Activated T-helper 1 cell treated with Interleukin-2 at 50 U/mL for 16 hours (primary cell): ENCODE measurements at places on chromosomes 4 and X.

GRCh38 chrX:69036674-69037573 lies 128.3 kb downstream of the PJA1 start:
- DNase-seq, result no peak

DNA sequence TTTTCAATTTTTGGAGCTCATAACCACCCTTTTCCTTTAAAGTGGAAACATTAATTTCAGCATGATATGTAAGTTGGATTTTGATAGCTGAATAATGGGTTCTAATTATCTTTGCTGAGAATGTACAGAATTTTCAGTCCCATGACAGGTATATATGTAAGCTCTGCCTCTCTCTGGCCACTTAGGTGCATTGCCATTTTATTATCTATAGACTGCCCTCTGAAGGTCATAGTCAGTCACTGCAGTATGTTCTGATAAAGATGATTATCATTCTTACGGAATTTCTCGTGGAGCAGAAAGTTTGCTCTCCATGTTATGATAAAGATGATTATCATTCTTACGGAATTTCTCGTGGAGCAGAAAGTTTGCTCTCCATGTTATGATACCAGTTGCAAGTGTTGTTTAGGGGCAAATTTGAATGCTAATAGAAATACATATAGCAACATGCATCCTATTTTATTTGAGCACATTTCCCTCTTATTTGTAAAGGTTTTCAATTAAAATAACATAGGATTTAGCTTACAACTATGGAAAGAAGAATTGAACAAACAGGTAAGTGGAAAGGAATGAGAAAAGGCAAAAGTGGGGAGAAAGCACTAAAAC lies 10.4 kb downstream of the AFP start:
- no peak for DNase-seq

GRCh38 chr4:127311371-127311770 lies 321.4 kb upstream of the INTU start:
- no peak for DNase-seq

- DNase-seq, result no peak
Observed at GRCh38 chr4:77235289-77235854, 78.4 kb downstream of the CCNG2 start.

DNA sequence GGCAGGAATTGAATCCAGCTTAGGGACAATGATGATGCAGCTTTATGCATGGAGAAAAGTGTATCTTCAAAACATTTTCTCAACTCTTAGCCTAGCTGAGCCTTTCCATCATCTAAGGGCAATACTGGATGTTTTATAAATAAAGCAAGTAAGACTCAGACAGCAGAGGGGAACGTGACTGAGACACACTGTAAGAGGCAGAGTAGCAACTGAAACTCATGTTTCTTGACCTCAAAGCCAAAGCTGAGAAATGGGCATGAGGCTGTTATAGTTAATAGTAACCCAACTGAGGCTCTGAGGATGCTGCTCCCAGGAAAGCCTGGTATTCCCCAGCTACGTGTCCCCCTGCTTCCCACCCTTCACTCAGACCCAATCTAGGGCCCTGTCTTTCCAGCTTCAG lies 44.6 kb downstream of the ARHGEF9 start:
- no peak for DNase-seq

GRCh38 chr4:67499799-67500198 lies 45.5 kb downstream of the CENPC start:
- no peak for DNase-seq

DNA sequence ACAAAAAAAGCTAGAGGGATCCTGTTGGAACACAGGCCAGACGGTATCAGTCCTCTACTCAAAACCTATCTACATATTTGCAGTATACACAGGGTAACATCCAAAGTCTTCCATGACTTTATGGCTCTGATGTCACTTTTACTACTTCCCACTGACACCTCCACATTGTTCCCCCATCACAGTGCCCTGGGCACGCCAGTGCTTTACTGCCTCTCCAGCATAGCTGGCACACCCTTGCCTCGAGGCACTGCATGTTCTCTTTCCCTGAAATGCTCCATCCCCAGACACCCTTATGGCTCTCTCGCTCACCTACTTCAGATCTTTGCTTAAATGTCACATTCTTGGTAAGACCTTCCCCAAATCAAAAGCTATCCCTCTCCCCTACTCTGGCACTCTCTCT lies 6.3 kb upstream of the ATP10D start:
- DNase-seq, result no peak

DNA sequence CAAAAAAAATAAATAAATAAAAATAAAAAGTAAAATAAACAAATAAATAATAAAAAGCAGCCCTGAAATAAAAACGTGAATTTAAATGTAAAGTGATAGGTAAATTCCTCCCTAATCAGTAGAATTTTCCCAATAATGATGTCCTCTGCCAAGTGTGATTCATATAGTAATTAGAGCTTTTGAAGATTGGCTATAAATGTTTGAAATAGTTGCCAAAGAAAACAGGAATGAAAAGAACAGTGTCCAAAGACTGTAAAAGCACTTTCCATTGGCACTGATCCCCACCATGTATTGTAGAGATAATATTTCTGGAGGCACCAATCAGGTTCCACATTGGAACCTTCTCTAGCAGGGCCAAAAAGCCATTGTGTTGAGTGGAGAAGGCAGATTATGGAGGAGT lies 25.9 kb upstream of the SMARCAD1 start:
- DNase-seq, result no peak

DNA sequence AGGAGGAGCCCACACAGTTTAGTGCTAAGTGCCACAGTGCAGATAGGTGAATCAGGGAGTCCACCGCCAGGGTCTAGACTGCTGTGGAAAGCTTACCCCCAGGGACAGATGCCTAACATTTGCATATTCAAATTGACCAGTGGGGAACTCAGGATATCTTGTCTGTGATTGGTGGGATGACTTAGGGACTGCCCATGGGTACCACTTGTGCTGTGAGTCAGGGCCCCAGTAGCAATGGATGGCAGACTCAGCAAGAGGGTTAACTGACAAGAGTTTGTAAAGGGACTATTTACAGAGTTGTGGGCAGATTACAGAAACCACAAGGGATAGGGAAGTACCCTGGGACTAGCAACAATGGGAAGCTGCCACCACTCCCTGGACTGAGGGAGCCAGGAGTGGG lies 282.1 kb downstream of the BCOR start:
- DNase-seq, result no peak

- no peak for DNase-seq
Observed at GRCh38 chr4:168743601-168744000, 246.7 kb downstream of the PALLD start.

DNA sequence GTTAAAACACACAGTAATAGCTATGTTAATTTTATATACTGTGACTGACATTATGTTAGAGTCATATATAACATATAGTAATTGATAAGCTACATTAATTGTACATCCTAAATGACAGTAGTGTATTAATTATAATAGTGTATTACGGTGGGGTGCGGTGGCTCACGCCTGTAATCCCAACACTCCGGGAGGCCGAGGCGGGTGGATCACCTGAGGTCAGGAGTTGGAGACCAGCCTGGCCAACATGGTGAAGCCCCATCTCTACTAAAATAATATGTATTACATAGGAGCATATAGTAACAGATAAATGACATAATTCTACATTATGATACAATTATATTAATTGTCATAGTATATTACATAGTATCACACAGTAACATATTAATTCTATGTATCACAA lies 12.2 kb downstream of the ASMTL start:
- DNase-seq, result no peak

DNA sequence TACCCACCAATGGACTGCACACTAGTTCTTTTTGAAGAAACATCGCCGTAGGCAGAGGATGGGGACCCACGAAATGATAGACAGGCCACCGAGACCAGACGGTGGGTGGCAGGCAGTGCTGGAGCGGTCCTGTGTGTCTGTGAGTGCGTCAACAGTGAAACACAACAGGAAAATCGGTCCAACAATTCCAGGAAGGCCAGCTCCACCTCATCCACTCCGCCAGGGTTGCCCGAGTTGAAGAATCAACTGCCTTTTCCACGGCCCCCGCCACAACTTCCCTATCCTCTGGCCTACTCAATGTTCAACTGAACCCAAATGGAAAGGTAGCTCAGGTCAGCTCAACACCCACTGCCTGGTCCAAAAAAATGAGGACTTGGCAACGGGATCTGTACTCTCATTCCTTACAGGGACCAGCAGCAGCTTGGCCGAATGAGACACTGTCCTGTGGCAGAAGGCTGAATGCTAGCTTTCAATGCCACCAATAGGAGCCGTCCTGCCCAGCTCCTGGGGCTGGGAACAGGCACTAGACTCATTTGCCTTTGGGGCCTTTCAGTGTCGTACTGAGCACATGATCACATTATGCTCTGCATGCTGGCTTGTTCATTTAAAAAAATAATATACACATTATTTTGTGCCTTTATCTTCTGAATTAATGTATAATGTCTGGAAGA lies 43.5 kb downstream of the MID1 start:
- DNase-seq, result no peak

DNA sequence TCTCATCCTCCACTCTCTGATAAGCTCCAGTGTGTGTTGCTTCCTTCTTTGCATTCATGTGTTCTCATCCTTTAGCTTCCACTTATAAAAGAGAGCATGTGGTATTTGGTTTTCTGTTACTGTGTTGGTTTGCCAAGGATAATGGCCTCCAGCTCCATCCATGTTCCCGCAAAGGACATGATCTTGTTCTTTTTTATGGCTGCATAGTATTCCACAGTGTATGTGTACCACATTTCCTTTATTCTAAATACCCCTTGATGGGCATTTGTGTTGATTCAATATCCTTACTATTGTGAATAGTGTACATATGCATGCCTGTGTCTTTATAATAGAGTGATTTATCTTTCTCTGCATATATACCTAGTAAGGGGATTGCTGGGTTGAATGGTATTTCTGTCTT lies 155.1 kb downstream of the DCK start:
- DNase-seq, result no peak

- no peak for DNase-seq
Observed at GRCh38 chr4:37243051-37243450, 1.5 kb upstream of the NWD2 start.

GRCh38 chr4:36523182-36523581 lies 241.8 kb downstream of the DTHD1 start:
- DNase-seq, result no peak

- DNase-seq, result no peak
Observed at GRCh38 chr4:17469931-17470674, 41.8 kb downstream of the QDPR start.

- DNase-seq, result no peak
Observed at GRCh38 chr4:52376132-52376704, 282.9 kb downstream of the USP46 start.

DNA sequence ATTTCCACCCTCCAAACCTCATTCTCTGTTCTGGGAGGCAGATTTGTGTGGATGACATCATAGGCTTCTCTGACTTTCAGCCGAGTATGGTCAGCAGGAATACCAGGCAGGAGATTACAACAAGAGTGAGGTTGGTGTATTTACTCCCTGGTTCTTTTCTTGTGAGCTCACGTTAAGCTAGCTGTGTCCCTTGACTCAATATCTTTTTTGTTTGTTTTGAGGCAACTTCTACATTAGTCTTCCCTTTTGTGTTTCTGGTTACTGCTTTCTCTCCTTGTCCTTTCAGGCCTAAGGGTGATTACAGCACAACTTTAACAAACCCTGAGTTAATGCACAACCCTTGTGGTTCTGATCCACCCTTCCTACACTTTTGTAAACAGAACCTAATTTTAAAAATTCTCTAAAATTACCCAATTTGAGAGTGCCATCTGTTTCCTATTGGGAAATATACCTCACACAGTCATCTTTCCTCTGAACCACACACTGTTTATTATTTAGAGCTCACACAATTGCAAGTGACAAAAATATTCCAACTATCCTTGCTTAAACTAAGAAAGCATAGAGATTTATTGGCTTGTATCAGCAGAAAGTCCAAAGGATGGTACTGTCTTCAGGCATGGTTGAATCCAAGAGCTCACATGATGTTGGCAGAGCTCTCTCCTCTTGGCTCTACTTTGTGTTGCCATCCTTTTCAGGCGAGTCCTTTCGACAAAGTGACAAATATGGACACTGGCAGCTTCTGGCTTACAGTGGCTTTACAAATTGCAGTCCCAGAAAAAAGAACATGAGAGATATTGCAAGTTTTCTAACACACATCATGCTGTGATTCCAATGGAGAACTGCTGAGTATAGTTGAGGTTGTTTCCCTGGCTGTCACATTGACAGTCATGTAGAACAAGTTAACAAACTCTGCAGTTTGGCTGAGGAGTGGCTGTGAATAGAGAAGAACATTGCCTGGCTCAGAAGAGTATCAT lies 150.5 kb upstream of the DDIT4L start:
- no peak for DNase-seq

- DNase-seq, result no peak
Observed at GRCh38 chr4:80897537-80898303, 132.8 kb upstream of the BMP3 start.

DNA sequence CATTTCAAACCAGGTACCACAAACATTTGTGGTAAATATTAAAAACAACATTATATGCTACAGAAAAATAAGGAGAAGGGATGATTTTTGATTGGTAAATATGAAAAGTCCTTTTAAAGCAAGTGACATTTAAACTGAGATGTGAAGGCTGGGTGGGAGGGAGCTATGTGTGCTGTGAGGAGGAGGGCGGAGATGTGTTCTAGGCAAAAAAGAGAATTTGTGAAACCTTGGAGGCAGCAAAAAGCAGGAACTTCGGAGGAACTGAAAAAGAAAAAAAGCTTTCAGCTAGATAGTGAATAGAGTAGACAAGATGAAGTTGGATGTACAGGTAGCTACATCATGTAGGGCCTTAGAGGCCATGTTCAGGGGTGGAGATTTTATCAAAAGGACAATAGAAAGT lies 10.1 kb upstream of the ARAP2 start:
- DNase-seq, result no peak

- DNase-seq, result no peak
Observed at GRCh38 chr4:128332081-128332480, 44.5 kb upstream of the PGRMC2 start.

DNA sequence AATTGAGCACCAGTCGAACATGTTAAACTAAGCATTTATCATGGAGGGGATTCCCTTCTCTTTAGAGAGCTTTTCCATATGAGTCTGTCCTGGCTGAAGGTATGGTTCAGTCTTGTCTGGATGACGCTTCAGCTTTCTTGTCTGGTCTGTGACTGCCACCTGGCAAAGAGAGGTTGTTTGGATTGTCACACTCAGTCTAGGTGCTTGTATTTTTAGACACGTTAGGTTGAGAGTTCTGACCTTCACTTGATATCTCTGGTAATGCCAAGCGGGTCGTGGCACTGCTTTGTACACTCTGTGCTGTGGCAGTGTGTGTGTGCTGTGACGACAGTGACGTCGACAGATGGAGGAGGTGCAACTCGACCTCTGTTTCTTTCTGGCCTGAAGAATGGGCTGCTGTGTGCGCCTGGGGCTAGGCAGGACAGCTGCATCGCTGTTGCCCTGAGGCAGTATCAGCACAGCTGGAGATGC lies 12.6 kb downstream of the NOCT start:
- DNase-seq, result no peak

GRCh38 chr4:146520896-146521540 lies 722 bp downstream of the SLC10A7 start:
- no peak for DNase-seq

GRCh38 chr4:27360790-27361267 lies 500.2 kb downstream of the STIM2 start:
- DNase-seq, result no peak

GRCh38 chrX:132191938-132192337 lies 27.3 kb downstream of the RAP2C start:
- no peak for DNase-seq

GRCh38 chrX:136199365-136199764 lies 51.8 kb downstream of the MAP7D3 start:
- DNase-seq, result no peak

GRCh38 chr4:105797225-105797624 lies 88.6 kb downstream of the GSTCD start:
- no peak for DNase-seq
